ENCODE measurements at places on chromosomes 12 and 14. TPM values are rescaled to one million over a fixed set of nuclear protein-coding genes. Genes with fewer than 3 reads are reported as not detected.

Gene RND1
- polyA plus RNA-seq = 3.9 TPM

Gene POLE2
- 8.0 TPM for polyA plus RNA-seq

Gene PLEKHA5
- 17.6 TPM for polyA plus RNA-seq

Gene PIWIL1
- polyA plus RNA-seq = not detected

Gene ART4
- 0.05 TPM for polyA plus RNA-seq

Gene MIP
- polyA plus RNA-seq = 0.04 TPM

Gene CCDC184
- 0.28 TPM for polyA plus RNA-seq

Gene SRGAP1
- polyA plus RNA-seq = 1.4 TPM

Gene JAG2
- 32.4 TPM for polyA plus RNA-seq

Gene EID3
- polyA plus RNA-seq = 1.0 TPM

Gene ZNF384
- polyA plus RNA-seq = 22.2 TPM

Gene EGLN3
- polyA plus RNA-seq = 18.2 TPM

Gene NGB
- polyA plus RNA-seq = 0.04 TPM

Gene PRKAG1
- polyA plus RNA-seq = 52.5 TPM

Gene LRRC43
- 0.21 TPM for polyA plus RNA-seq

Gene ZNF140
- polyA plus RNA-seq = 9.0 TPM

Gene NTN4
- polyA plus RNA-seq = 6.2 TPM

Gene RNASE7
- 33.9 TPM for polyA plus RNA-seq

Gene ANO2
- 1.3 TPM for polyA plus RNA-seq

Gene COX8C
- polyA plus RNA-seq = not detected

Gene CLEC9A
- not detected for polyA plus RNA-seq

Gene DPF3
- 0.16 TPM for polyA plus RNA-seq

Gene CLEC7A
- polyA plus RNA-seq = 7.3 TPM

Gene EEF1AKMT3
- polyA plus RNA-seq = 2.4 TPM

Gene ARHGAP5
- 32.7 TPM for polyA plus RNA-seq

Gene FAM222A
- 3.2 TPM for polyA plus RNA-seq

Gene C12orf60
- polyA plus RNA-seq = 0.33 TPM

Gene SCN8A
- polyA plus RNA-seq = 0.14 TPM

Gene HOXC13
- polyA plus RNA-seq = 0.02 TPM

Gene KLHL33
- 0.06 TPM for polyA plus RNA-seq

Gene ACOT6
- polyA plus RNA-seq = not detected

Gene USP44
- 0.43 TPM for polyA plus RNA-seq

Gene ABHD4
- 22.8 TPM for polyA plus RNA-seq

Gene MAP1LC3B2
- 1.0 TPM for polyA plus RNA-seq

Gene FRMD6
- polyA plus RNA-seq = 26.2 TPM

Gene CFAP54
- polyA plus RNA-seq = 0.06 TPM
